MM.1S (cell line): ENCODE measurements at places on chromosomes 2 and 18.

DNA sequence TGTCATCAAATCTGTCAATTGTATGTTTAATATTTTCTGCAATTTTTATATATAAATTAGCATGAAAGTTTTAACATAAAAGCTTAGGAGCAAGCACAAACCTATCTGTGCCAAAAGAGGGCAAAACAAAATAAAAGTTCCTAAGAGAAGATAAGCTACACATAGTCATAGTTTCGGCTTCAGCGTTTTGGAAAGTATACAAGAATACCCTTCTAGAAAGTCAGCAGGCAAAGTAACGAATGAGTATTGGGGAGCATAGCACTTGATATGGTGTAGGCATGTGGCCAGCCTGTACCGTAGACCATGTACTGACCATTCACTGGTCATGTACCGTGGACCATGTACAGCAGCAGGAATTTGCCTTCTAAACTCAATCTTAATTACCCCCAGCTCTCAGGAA is 156.1 kb downstream of the TMEM247 start:
- DNase-seq = no peak

DNA sequence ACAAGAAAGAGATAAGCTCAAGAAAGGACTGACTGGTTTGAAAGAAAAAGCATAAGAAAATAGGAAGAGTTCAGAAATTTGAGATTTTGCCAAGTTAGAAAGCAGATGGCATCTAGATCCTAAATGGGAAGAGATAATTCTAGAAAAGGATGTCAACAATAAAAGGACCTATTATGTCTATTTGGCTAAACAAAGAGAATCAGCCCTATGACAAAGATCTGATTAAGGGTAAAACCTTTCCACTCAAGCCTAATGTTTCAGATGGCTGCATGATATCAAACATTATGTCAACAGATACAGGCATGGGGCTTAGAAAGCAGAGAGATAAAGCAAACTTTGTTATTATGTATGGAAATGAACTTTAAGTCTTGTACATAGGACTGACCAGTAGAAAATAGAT is 465.0 kb upstream of the TRIB2 start:
- no peak for DNase-seq

DNA sequence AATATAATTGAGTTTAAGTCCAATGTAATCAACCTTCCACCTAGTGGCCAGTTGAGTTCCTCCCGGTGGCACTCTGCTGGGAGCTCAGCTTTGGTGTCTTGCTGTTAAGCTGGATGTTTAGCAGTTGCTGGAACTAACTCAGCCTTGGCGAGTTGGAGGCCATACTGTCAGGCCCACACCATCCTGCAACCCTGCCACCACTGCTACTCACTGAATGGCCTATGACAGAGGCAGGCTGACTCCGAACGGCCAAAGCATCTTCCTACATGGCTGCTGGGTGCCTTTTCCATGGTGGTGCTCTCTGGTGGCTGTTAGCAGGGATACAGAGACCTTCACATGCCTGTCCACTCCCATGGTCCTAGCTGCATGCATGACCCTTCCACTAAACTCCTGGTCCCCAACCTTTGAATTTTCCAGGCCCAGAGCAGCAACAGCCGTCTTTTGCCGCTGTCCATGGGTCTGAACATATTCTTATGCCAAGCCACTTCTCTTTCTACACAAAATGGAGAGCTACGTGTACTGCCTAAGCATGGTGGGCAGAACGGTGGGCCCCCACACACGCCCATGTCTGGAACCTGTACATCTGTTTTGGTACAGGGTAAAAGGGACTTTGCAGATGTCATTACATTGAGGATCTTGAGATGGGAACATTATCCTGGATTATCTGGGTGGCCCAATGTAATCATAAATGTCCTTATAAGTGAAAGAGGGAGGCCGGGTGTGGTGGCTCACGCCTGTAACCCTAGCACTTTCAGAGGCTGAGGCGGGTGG is 15.0 kb upstream of the TRAF3IP1 start:
- no peak for DNase-seq

DNA sequence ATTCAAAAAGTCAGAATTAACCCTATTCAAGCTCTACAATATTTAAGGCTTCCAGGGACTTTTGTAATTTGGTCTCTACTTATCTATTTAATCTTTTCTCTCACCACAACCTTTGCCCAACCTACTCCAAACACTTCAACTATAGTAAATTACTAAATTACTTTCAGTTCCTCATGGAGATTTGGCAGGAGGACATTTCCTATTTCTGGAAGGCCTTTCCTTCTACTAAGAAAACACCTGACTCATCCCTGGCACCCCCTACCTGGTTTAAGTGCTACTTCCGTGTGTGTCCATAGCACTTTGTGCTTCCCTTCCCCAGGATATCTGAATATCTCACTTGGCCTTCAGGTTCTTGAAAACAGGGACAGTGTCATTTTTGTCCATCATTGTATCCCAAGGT is 96.3 kb downstream of the UPP2 start:
- DNase-seq = no peak

GRCh38 chr2:235666213-235666781 is 172.5 kb downstream of the AGAP1 start:
- DNase-seq = peak; percentile 62

DNA sequence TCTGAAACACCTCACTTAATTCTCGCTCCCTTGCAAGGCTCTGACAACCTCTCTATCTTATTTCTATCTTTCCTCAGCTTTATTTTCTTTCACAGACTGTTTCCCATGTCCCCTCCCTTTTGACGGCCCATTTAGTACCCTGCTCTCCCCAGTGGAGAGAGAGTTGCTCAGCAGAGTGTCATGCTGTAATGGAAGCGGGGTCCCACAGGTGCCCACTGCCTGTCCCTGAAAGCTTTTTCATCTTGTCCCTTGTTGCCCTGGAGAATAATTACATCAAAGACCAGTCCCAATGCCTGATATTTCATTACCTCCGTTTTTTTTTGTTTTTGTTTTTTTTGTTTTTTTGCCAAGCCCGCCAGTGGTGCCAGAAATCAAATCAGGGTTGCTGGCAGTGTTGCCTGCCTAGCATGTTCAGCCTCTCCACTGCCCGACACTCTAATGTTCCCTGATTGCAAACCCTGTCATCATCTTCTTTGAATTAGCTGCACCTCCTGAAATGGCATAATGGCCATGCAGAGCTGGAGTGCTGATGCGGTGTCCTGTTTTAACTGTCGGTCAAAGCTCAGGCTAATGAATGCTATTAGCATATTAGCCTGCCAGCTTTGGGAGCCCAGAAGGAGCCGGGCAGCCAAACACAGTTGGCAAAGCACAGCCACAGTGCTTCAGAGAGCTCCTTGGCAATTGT is 71.2 kb upstream of the CAVIN2 start:
- DNase-seq = no peak

GRCh38 chr2:3001615-3002560 is 375.7 kb downstream of the EIPR1 start:
- no peak for DNase-seq

DNA sequence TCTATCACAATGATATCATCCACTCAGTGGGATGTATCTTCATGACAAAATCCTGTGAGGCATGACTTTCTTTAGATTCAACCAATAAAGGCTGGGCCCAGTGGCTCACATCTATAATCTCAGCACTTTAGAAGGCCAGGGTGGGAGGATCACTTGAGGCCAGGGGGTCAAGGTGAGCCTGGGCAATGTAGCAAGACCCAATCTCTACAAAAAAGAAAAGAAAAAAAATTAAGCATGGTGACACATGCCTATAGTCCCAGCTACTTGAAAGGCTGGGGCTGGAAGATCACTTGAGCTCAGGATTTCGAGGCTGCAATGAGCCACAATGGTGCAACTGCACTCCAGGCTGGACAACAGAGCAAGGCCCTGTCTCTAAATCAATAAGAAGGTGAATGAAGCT is 68.0 kb downstream of the PLB1 start:
- no peak for DNase-seq

- DNase-seq = no peak
These were observed 81.3 kb upstream of the KYNU start for GRCh38 chr2:142796161-142796560.

GRCh38 chr2:58052978-58053377 is 6.4 kb downstream of the VRK2 start:
- DNase-seq = no peak

DNA sequence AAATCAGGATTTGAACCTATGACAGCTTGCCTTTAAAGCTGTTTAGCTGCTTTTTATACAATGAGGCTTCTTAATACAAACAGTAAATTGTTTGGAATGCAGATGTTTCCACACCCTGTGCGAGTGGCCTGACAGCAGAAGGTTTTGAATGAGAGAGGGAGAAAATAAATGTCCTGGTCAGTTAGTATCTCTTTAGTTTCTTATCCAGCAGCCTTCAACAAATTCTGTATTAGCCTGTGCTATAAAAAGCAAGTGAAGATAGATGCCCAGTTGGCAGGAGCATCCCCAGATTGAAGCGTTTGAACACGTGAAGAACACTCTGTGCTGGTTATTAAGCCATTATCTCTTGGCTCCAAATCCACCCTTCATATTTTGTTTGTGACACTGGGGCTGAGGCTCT is 70.6 kb downstream of the CERS6 start:
- no peak for DNase-seq

DNA sequence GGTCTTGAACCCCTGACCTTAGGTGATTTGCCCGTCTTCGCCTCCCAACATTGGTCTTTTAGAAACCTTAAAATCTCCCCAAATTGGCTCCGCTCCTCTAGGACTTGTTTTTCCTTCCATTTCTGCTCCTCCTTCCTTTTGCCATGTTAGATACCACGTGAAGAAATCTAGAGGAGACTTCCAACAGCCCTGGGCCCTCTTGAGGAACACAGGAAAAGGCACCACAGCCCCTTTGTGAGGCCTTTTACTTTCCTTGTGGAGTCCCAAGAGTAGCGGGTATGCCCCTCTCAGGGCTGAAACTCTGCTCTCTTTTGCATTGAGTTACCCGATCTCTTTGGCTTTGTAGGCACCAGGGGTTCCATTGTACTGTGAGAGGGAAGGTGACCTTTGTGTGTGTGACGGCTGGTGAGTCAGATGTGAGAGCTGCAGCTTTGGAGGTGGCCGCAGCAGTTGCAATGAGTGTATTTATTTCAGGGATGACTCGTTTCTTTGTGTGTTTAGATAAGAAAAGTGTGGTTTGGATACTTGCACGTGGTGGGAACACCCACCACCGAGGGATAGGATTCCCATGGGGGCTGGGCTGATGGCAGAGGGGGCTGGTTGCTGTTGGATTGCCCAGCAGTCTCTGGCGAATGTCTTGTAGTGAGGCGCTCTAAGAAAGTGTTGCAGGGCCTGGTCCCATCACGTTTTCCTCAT is 218.4 kb upstream of the HS6ST1 start:
- DNase-seq = no peak

- no peak for DNase-seq
These were observed 62.4 kb downstream of the TANC1 start for GRCh38 chr2:159030674-159031380.
